ENCODE measurements at places on chromosomes 16 and 17.

- DNase-seq, result no peak
Observed at GRCh38 chr17:72152387-72152929, 31.6 kb downstream of the SOX9 start.

DNA sequence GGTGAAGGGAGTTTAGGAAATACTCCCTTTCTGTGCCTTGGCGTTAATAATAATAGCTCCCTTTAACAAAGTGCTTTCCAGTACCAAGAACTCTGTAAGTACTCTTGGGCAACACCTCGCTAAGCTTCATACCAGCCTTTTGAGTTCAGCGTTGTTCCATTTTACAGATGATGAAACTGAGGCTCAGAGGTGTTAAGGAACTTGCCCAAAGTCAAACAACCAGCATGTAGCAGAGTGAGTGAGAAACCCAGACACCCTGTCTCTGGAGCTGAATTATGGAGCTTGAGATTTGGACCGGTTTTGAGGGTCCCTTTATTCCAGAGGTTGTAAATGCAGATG, 607 bp downstream of the KATNIP start:
- no peak for DNase-seq

DNA sequence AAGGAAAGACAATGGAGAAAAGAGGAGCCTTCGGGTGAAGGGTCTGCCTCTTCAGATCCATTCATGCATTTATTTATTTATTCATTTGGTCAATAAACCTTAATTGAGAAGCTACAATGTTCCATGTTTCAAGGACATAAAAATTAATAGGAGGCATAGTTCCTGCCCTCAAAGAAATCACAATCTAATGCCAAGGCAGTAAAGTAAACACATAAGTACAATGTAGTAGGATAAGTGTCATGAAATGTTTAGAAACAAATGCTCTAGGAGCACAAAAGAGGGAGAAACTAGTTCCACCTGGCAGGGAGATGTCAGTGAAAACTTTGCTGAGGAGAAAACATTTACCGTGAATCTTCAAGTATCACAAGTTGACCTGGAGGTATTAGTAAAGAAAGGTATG, 103.5 kb upstream of the NOG start:
- DNase-seq, result no peak

DNA sequence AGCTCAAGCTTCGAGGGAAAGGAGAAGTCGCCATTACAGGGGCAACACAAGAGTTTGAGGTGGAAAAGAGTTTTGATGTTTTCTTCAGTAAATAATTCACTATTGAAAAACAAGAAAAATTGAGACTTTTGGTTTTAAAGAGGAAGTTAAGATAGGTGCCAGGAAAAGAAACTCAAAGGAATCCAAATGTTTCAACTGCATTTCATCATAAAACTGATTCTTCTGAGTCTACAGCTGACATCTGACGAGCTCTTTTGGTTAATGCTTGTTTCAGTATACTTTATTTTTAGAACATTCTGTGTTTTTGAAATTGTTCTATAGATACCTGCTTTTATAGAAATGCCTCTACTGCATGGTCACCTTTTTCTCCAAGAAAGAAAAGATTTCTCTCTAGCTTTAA, 54.0 kb downstream of the ERN1 start:
- no peak for DNase-seq

GRCh38 chr17:82070611-82071010, 5.0 kb upstream of the DUS1L start:
- DNase-seq, result no peak
